Sciatic nerve (tissue), 2 donors: ENCODE measurements at places on chromosomes 13 and 19. TPM values are rescaled to one million over a fixed set of nuclear protein-coding genes. Genes with fewer than 3 reads are reported as not detected.

DNA sequence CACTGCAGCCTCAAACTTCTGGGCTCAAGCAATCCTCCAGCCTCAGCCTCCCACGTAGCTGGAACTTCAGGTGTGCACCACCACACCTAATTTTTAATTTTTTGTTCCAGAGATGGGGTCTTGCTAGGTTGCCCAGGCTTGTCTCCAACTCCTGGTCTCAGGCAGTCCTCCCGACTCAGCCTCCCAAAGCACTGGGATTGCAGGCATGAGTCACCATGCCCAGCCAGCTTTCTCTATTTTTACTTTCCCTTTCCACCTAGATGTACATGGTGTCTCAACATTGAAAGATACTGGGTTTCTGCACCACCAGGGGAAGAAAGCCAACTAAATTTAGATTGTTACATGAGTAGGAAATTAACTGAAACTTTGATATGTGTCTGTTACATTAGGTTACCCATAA, 13.8 kb upstream of the ZNF846 start:
- DNase-seq = no peak

GRCh38 chr19:17405250-17406045, at the start of gene BST2:
Gene BST2, minus strand, starts transcription at chr19:17405630. Its CDS starts 55 bp downstream, at chr19:17405575.
- DNase-seq = no peak

DNA sequence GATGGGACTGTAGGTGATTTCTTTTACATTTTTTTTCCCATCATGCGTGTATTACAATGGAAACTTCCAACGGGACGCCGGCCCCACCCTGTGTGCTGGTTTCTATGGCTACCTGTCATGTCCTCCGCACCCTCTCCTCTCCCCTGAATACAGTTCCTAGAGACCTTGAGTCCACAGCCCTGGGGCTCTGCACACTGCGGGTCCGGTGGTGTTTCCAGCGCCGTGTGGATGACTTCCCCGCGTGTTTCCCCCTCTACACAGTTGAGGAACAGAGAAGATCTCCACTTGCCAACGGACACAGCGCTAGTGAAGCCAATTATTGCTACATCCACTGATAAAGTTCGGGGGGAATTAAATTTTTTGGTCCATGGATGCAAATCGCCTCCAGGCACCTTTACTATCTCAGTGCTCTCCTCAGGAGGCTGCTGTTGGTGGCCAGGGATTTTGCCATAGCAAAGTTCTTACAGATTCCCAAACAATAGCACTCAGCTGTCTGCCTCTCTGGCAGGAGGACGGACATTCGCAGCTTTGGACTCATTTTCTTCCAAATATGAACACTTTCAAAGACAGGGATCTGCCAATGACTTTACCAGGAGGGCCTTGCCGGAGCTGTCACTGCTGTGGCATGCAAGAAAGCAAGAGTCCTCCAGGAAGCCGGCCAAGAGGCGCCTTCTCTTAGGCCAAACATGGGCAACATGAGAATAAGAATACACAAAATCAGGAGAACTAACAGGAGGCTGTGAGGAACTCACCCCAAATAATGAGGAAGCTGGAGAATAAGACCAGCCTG, 39.3 kb upstream of the GAS6 start:
- peak; percentile 47 for DNase-seq

Gene VSTM1
- total RNA-seq = 0.76 TPM

Gene FARP1
- 35.4 TPM for total RNA-seq

DNA sequence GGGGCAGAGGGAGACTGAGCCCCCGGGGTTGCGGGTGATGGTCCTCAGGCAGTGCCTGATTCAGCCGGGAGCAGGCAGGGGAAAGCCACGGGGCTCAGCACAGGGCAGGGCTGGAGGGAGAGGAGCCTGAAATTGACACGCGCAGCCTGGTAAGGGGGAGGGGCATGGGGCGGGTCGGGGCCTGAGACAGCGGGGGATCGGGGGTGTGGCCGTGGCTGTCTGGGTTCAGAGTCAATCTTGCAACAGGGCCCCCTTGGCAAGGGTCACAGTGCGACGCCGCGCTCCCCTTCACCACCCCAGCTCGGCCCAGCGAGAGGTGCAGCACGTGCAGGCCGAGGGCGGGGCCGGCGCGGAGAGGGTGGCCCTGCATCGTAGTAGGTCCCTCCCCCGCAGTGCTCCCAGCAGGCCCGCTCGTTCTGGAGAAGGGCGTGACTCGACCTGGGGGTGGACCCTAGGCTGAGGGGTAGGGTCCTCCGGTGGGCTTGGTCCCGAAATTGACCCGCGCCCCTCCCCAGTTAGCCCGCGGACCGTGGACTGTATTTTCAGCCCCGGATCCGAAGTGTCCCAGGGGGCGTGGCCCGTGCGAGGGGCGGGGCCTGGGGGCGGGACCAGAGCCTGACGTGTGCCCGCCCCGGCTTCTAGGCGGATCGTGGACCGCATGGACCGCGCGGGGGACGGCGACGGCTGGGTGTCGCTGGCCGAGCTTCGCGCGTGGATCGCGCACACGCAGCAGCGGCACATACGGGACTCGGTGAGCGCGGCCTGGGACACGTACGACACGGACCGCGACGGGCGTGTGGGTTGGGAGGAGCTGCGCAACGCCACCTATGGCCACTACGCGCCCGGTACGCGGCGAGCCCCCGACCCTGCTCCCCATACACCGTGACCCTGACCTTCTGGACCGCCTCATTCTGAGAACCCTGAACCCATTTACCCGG, 6.0 kb downstream of the RCN3 start:
- peak; percentile 91 for DNase-seq

Gene GMIP
- 16.2 TPM for total RNA-seq

Gene SMIM44
- not detected for total RNA-seq
